Adipose tissue (tissue), 3 donors: ENCODE measurements at places on chromosomes 4 and X. TPM values are rescaled to one million over a fixed set of nuclear protein-coding genes. Genes with fewer than 3 reads are reported as not detected.

The PNCK gene
- 1.5 TPM for polyA plus RNA-seq

The TBC1D25 gene
- 7.6 TPM for polyA plus RNA-seq

The HAND2 gene
- 3.8 TPM for polyA plus RNA-seq

The RLIM gene
- 9.2 TPM for polyA plus RNA-seq

The PNMA3 gene
- polyA plus RNA-seq: 0.11 TPM

The SH2D1A gene
- polyA plus RNA-seq: 0.14 TPM

The CXCL11 gene
- polyA plus RNA-seq: not detected

The RAI2 gene
- polyA plus RNA-seq: 72.7 TPM

The WDFY3 gene
- polyA plus RNA-seq: 13.7 TPM
